Activated CD4-positive, alpha-beta T cell treated with anti-CD3 and anti-CD28 coated beads, Interleukin-2, amount 50 U/mL, for 4 hours (primary cell): ENCODE measurements at places on chromosomes 5 and 9.

DNA sequence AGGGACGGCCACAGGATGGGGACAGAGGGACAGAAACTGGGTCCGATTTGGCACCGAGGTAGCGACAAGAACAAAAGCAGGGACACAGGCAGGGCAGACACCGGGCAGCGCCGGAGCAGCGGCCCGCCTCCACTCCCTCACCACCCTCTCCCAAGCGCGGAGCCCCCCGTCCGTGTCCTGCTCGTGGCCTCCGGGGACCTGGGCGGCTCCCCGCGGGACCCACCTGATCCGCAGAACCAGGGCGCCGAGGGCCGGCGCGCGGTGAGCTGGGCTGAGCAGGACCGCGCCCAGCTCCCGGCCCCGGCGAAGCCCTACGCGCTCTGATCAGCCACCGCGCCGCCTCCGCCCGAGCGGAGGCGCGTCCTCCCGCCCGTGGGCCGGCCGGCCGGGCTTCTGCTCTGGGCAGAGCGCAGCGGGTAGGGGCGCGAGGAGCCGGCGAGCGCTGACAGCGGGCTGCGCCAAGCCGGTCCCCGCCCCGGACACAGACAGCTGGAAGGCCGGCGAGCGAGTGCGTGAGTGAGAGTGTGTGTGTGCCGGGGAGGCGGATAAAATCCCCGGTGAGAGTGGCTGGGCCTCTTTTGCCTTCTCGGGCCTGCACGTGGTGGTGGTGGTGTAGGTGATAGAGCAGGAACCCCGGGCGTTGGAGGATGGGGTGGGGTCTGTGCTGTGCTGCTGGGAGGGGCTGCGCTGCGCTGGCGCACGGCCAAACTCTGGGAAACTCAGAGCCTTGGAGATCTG is at the start of gene GGTA1:
Gene GGTA1 (minus strand): TSS at position 418 of the 738 bp plus-strand sequence. CDS start 31,922 bp downstream, outside the sequence.
- no peak for DNase-seq

GRCh38 chr9:125659201-125659840 is 47.7 kb downstream of the MAPKAP1 start:
- DNase-seq = no peak

DNA sequence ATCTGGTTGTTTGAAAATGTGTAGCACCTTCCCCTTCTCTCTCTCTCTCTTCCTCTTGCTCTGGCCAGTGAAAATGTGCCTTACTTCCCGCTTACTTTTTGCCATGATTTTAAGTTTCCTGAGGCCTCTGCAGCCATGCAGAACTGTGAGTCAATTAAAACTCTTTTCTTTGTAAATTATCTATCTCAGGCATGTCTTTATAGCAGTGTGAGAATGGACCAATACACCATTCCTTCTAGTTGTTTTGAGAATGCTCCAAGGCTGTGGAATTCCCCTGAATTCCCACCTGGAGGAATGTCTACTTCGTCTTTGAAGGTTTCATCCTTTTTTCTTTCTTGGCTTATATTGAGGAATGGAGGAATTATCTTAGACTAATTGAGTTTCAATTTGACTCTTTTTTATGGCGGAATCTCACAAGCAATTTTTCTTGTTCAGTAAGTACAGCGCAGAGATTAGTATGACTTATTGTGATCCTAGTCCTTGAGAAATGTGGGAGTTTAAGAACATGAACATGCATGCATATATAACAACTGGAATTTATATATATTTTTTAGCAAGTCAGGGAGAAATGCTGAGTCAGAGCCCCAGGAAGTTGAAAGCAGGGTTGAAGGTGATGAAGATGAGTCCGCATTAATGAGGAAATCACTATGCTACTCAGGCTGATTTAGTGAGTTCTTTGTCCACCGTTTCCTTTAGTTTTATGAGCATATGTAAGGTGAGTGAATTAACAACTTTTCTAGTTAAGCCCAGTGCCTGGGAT is 488.1 kb upstream of the ADAMTS16 start:
- DNase-seq = no peak

- no peak for DNase-seq
Observed at GRCh38 chr9:137452006-137452760, 7.0 kb downstream of the NSMF start.

DNA sequence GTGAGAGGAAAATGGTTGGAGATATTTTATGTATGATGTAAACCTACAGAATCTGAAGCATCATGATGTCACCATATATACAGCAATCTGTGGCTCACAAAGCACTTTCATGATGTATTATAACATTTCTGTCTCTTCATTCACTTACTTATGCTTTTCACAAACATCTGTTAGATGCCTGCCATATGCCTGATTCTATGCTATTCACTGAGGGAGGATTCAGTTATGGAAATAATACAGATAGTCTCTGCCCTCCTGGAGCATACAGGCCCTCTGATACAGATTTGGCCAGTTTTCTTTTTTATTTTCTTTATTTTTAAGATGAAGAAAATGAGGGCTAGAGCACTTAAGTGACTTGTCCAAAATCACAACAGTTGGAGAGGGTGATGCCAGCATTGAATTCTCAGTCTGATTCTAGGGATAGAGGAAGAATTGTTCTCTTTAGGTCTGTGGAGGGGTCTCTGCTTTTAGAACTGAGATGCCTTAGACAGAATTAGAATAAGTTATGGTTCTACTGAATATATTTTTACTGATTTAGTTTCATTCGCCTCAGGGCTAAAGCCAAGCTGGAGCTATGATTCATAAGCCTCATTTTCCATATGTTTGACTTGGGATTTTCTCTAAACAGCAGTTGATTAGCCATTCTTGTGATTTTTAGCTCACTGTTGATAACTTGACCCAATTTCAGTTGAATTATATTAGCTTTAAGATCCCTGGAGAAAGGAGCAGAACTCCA is 636.4 kb downstream of the PRELID2 start:
- DNase-seq = no peak

DNA sequence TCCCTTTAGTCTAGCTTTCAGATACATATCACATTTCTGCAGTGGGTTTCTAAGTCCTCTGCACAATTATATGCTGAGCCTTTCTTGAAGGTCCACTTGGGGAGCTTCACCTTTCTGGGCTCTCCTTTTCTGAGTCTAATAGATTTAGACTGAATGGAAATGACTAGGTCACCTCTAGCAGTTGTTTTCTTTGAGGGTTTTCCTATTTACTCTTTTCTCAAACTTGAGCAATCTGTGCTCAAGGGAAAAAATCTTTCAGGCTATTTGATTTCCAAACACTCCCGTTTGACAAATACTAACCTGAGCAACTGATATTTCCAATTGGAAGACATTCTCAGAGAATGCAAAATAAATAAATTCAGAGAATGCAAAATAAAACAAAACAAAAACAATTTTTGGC is 39.0 kb downstream of the ISOC1 start:
- DNase-seq = no peak

DNA sequence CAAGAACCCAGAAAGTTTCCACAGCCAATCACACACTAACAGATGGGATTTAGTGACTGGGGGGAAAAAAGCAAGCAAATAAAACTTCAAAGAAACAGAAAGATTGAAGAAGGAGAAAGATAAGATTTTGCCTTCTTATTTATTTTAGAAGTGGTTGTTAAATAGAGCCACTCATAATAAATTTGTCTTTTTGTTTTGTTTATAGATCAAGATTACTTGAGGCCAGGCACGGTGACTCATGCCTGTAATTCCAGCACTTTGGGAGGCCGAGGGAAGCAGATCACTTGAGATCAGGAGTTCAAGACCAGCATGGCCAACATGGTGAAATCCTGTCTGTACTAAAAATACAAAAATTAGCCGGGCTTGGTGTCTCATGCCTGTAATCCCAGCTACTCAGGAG is 94.9 kb upstream of the RANBP3L start:
- DNase-seq = no peak

DNA sequence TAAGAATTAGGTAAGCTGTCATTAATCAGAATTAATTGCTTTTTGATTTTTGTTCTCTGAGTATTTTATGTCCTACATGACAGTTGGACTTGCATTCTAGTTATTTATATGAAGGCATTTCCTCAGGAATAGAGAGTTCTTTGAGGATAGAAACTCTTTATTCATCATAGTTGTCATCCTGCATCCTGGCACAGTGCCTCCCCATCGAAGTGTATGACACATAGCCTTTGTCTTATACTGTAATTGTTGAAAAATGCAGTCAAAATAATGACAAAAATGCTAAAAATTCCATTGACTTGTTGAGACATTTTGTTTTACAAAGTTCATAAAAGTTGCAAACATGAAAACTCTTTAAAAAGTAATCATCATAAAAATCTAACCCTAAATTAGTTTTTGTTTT is 36.5 kb downstream of the CFAP95 start:
- no peak for DNase-seq

DNA sequence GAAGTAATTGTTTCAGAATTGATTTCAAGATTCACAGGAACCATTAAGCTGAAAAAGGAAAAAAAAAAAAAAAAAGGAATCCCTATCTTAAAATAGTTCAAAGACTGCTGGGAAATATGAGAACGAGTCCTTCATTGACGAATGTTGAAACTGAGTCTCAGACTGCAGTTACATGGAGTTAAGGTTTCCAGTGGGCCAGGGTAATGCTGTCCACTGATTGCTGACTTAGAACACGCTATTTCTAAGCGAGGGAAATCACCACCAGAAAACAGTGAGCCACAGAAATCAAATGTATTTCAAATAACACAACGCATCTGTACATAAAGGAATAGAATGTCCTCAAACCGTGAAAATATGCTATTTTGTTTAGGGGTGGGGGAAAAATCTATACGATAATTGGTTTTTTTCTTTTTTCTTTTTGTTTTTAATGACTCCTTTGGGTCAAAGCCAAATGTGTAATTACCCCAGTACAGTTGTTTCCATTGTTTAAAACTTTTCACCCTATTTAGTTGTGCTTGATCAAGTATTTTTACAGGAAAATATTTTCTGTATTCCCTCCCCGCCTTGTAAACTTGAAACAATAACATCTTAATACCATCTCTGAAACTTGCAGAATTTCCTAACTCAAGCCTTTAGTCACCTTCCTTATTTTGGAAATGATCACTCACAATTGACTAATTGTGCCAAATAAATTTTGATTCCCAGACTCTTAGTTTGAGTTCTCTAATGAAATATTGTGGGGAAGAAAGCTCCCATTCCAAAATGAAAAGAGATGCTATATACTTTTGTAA is 208.3 kb downstream of the MCTP1 start:
- no peak for DNase-seq

GRCh38 chr5:1376981-1377380 is 32.1 kb upstream of the CLPTM1L start:
- DNase-seq = no peak

- no peak for DNase-seq
Observed at GRCh38 chr5:72234265-72234700, 85.8 kb downstream of the MRPS27 start.

- DNase-seq = no peak
Observed at GRCh38 chr9:110148384-110148783, 59.6 kb downstream of the C9orf152 start.

DNA sequence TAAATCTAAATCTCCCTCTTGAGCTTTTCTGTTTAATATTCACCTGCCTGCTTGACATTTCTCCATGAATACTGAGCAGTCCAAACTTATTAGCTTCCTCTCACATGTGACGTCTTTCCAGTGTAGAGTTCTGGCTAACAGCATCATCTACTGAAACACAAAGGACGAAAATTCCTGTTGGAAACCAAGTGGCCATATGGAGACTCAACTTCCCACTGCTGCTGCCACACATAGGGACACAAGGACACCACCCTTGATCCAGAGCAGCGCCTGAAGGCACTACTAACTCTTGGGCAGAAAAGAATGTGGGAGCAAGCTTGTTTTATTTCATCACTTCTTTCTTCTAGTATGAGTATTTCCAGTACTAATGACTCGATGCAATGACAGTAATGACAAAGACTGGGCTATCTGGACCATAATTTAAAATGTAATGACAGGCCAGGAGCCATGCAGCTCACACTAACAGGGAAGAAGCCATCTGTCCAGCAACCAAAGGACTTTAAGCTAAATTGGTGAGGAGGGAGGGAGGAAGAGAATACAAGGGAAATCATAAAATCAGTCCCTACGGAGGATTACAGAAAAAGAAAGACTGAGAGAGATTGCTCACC is 19.2 kb downstream of the RNF130 start:
- no peak for DNase-seq

DNA sequence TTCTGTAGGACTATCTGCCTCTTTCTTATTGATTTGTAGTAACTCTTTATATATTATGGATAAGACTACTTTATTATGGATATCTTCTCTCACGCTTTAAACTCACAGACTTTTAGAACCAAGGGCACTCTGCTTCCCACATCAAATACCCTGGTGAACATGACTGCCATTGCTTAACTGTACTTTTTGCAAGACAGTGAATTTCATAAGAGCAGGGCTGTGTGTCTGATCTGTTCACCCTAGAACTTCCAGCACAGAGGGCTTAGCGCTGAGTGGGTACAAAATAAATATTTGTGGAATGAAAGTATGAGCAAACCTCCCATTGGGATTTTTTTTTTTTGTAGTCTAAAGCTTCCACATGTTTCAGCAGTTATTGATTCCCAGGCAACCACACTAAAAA is 84.8 kb downstream of the CFAP77 start:
- DNase-seq = no peak

GRCh38 chr5:11527652-11528349 is 376.4 kb downstream of the CTNND2 start:
- DNase-seq = no peak

GRCh38 chr5:15737871-15738664 is 238.1 kb downstream of the FBXL7 start:
- DNase-seq = no peak

- no peak for DNase-seq
Observed at GRCh38 chr5:7904170-7904569, 35.2 kb downstream of the MTRR start.

- no peak for DNase-seq
Observed at GRCh38 chr5:126857472-126858410, 80.8 kb downstream of the LMNB1 start.

GRCh38 chr9:110835404-110835803 is 166.8 kb downstream of the MUSK start:
- DNase-seq = no peak

DNA sequence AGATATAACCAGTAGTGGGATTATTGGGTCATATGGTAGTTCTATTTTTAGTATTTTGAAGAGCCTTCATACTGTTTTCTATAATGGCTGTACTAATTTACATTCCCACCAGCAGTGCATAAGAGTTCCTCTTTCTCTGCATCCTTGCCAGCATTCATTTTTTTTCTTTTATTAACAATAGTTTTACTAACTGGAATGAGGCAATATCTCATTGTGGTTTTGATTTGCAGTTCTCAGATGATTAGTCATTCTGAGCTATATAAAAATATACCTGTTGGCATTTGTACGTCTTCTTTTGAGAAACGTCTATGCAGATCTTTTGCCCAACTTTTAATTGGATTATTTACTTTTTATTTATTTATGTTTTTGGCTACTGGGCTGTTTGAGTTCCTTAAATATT is 1579.3 kb upstream of the CDH6 start:
- no peak for DNase-seq

- no peak for DNase-seq
Observed at GRCh38 chr5:156835905-156836304, 14.2 kb upstream of the PPP1R2B start.

- DNase-seq = no peak
Observed at GRCh38 chr9:135698236-135698635, 1.0 kb downstream of the SOHLH1 start.

GRCh38 chr5:17132444-17133083 is 84.9 kb upstream of the BASP1 start:
- DNase-seq = no peak
